ENCODE measurements at places on chromosomes 13 and 19. TPM values are rescaled to one million over a fixed set of nuclear protein-coding genes. Genes with fewer than 3 reads are reported as not detected.

MAP2K7 gene
- 27.0 TPM for polyA plus RNA-seq

DMKN gene
- 69.0 TPM for polyA plus RNA-seq

PDX1 gene
- polyA plus RNA-seq = not detected

ZNF284 gene
- polyA plus RNA-seq = 3.5 TPM

PRR36 gene
- polyA plus RNA-seq = 4.3 TPM

TMEM38A gene
- 8.0 TPM for polyA plus RNA-seq

ZAR1L gene
- not detected for polyA plus RNA-seq

LGALS14 gene
- polyA plus RNA-seq = not detected

DENND1C gene
- polyA plus RNA-seq = 38.3 TPM

PRR22 gene
- 1.8 TPM for polyA plus RNA-seq

PSG6 gene
- not detected for polyA plus RNA-seq

PSG11 gene
- not detected for polyA plus RNA-seq

ZNF492 gene
- polyA plus RNA-seq = 3.0 TPM

ZGLP1 gene
- 3.9 TPM for polyA plus RNA-seq

FUT6 gene
- polyA plus RNA-seq = 6.2 TPM

SERP2 gene
- 8.2 TPM for polyA plus RNA-seq

KLK6 gene
- 41.2 TPM for polyA plus RNA-seq

ATP7B gene
- polyA plus RNA-seq = 17.1 TPM

SRRM5 gene
- 0.80 TPM for polyA plus RNA-seq

ZNF8 gene
- polyA plus RNA-seq = 6.6 TPM

C5AR1 gene
- polyA plus RNA-seq = 4.0 TPM

NLRP11 gene
- 0.13 TPM for polyA plus RNA-seq

SLC25A41 gene
- 0.26 TPM for polyA plus RNA-seq

SERTAD3 gene
- polyA plus RNA-seq = 37.5 TPM

ABHD17A gene
- polyA plus RNA-seq = 34.9 TPM

NXNL1 gene
- not detected for polyA plus RNA-seq

SLC8A2 gene
- 0.28 TPM for polyA plus RNA-seq

CPAMD8 gene
- 28.4 TPM for polyA plus RNA-seq

ATP1A3 gene
- polyA plus RNA-seq = not detected

SPIB gene
- 0.28 TPM for polyA plus RNA-seq

RNF17 gene
- polyA plus RNA-seq = 0.71 TPM

TMEM238 gene
- 0.32 TPM for polyA plus RNA-seq

ANGPTL8 gene
- polyA plus RNA-seq = 0.42 TPM

ZNF729 gene
- 0.76 TPM for polyA plus RNA-seq

SCAF1 gene
- polyA plus RNA-seq = 31.6 TPM

CADM4 gene
- polyA plus RNA-seq = 50.6 TPM

TRIM28 gene
- 682 TPM for polyA plus RNA-seq

PTH2 gene
- not detected for polyA plus RNA-seq

PSG3 gene
- not detected for polyA plus RNA-seq

PSG2 gene
- polyA plus RNA-seq = not detected

CEACAM16 gene
- polyA plus RNA-seq = not detected

DCLK1 gene
- polyA plus RNA-seq = 3.5 TPM

FUT2 gene
- 2.6 TPM for polyA plus RNA-seq

ZNF667 gene
- polyA plus RNA-seq = 17.3 TPM

TMEM86B gene
- 2.4 TPM for polyA plus RNA-seq

ADGRE1 gene
- 0.14 TPM for polyA plus RNA-seq

PAK4 gene
- polyA plus RNA-seq = 45.4 TPM

DZIP1 gene
- 61.2 TPM for polyA plus RNA-seq

ADAMTS10 gene
- 27.7 TPM for polyA plus RNA-seq

ATP8B3 gene
- 0.65 TPM for polyA plus RNA-seq
